ENCODE measurements at places on chromosomes 1 and 21.

DNA sequence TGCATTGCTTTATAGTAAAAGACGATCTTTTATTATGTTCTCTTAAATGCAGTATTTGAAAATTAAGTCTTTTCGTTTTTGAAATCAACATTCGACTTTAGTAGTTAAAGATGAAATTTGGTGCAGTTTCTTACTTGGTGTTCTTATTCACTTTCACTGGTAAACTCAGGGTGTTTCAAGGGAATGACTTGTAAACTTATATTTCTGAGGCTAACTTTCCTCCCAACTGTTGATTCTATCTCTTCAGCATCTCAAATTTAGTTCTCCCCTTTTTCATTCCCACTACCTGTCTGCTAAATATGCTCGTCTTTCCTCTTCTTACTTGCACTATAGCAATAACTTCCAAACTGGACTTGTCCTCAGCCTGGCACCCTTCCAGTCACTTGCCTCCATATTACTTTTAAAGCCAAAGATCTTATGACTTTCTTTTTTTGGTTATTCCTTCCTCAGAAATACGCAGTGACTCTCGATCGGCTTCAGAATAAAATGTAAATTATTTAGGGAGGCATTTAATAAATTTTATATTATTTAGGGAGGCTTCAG is 988 bp downstream of the SLC35A3 start:
- no peak for DNase-seq

- DNase-seq: no peak
Measured at GRCh38 chr1:217191441-217191840, 439.4 kb downstream of the GPATCH2 start.

DNA sequence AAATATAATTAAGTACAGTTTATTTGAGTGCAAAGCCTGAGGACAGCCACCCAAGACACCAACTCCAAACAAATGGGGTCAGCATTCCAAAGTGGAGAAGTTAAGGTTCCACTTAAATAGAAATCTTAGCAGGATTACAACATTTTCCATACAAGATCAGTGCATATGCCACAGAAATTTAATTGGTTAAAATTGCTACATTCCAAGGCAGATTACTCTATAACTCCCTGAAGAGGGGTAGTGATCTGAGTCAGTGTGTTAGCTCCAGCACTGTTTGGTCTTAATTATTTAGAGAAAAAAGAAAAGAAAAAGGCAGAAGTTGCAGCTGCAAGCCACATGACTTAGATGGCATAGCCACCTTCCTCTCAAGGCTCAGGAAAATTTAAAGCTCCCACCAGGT is 297.5 kb downstream of the HHIPL2 start:
- DNase-seq: no peak

DNA sequence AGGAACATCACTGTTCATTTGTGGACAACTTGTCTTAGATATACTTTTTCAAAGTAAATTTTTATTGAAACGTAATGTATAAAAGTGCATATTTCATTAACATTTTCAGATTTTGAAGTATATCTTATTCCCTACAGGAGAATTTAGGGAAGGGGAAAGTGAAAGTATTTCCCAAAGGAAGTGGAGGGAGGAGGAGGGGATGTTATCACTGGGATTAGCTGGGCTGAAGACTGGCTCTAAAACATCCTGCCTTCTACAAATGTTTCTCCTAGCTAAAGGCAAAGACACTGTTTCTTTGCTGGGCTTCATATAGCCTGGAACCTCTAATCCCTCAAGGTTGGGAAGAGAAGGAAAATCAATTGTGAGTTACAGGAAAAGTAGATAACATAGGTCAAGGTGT is 7.1 kb upstream of the ZNF697 start:
- DNase-seq: no peak

DNA sequence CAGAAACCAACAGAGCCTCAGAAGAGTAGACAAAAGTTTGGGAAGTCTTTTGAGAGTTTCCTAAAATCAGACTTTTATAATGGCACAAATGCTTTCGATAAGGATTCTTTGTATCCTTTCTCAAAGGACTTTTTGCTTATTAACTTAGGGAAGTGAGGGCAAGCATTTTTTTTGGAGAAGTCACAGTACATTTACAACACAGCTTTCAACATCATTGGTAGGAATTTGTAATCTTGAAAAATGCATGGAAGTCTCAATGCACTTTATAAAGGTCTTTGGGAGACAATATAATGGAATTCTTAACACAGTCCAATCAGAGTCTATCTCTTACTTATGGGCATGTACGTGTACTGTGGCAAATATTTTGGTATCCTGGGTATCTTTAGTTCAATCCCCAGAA is 325.8 kb upstream of the NR5A2 start:
- DNase-seq: no peak

- no peak for DNase-seq
Measured at GRCh38 chr1:20712215-20712577, 5.6 kb downstream of the KIF17 start.

GRCh38 chr1:64550946-64551605 is 81.1 kb downstream of the CACHD1 start:
- DNase-seq: no peak

- no peak for DNase-seq
Measured at GRCh38 chr1:151680826-151681225, 35.8 kb downstream of the CELF3 start.

GRCh38 chr1:211492511-211493132 is 660 bp upstream of the RD3 start:
- no peak for DNase-seq

- no peak for DNase-seq
Measured at GRCh38 chr1:13487143-13487868, 26.5 kb downstream of the LRRC38 start.

DNA sequence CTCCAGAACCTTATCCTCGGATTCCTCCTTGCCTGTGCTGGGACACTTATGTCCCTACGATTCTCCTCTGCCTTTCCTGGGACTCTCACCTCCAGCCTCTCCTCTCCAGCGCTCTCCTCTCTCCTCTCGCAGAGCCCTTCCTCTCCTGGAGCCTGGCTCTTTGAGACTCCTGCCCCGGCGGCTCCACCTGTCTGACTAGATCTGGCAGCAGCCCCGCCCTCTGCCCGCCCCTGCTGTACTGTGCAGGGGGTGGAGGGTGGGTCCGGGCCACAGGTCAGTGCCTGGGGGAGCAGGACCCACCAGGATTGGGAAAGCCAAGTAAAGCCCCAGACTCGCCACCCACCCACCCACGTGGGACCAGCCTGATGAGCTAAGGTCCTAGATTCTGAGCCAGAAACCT is 1.6 kb downstream of the ELOVL1 start:
- DNase-seq: no peak

DNA sequence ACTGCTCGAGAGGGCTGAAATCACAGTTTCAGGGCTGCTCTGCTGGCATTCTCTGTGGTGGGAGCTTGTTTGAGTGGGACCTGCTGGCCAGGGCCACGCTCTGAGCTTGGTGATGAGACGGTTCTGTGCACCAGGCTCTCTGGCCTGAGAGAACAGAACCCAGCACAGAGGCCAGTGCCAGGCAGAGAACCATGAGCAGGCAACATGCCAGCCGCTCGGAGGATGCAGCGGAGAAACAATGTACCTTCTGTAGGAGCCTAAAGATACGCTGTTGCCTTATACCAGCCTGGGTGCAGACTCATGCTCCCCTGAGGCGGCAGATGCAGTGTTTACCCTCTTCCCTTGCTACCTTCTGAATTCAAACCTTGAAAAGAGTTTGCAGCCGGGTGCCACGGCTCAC is 10.0 kb downstream of the C2CD2 start:
- no peak for DNase-seq

DNA sequence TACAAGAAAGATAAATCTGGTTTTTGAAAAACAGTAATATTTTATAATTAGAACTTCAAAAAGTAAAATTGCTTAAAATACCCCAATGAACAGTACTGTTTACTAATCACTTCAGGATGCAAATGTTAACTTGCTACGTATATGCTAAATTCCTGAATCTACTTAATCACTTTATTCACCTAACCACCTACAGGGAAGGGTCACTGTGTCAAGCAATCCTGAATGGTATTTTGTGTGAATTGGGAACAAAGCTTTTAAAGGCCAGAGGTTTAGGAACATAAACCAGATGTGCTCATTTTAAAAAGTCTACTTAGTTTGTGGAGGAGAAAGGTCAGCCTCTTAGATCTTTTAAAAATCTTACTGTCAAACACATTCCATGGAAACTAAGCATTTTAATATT is 1143.0 kb upstream of the ADGRL2 start:
- no peak for DNase-seq

GRCh38 chr1:97640677-97641076 is 280.2 kb downstream of the DPYD start:
- no peak for DNase-seq

GRCh38 chr1:27971674-27972073 is 11.9 kb downstream of the XKR8 start:
- no peak for DNase-seq

GRCh38 chr1:3019007-3019515 is 2.2 kb upstream of the ACTRT2 start:
- no peak for DNase-seq

DNA sequence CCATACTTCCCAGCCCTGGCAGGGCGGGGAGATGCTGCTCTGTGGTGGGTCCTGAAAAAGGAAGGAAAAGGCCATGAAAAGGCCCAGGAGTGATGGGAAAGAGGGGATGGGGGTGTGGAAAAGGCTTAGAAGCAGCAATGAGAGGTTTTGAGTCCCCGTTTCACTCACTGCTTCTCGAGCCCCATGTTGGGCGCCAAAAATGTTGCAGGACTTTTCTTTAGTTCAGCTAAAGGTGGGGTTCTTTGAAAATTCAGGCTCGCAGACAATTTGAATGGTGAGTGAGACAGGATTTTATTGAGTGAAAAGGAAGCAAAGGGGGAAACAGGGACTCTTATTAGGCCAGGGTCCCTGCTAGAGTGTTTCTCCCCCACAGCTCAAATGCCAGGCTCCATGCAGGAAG is 93.1 kb downstream of the MRPS6 start:
- DNase-seq: no peak

DNA sequence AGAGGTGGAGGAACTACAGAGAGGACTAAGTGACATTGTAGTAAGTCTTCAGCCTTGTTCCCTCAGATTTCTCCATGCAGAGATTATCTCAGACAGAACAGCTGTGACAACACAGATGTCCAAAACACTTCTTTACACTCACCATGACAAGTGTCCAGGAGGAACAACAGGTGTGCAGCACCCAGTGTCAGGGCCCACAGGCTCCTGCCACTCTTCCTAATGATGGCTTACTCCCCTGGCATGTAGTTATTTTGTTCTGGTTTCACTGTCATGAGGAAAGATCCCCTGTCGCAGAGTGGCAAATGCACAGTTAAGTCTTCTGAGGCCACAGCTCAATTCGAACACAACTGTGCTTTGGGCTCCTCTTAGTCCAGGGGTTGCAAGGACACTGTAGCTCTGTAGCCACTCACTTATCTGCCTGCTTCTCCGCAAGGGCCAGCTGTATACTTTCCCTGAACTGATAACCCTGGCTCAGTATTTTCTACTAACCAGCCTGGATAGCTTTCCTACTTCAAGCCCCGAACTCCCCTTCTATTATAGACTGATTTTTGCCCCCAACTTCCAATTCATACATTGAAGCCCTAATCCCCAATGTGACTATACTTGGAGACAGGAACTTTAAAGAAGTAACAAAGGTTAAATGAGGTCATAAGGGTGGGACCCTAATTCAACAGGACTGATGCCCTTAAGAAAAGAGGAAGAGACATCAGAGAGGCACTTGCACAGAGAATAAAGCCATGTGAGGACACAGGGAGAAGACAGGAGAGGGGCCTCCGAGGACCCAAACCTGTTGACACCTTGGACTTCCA is 11.1 kb downstream of the PDZK1 start:
- DNase-seq: no peak

- DNase-seq: no peak
Measured at GRCh38 chr1:246609632-246610031, 43.4 kb downstream of the CNST start.

GRCh38 chr1:80656641-80657040 is 1144.1 kb upstream of the ADGRL2 start:
- no peak for DNase-seq

GRCh38 chr1:84985365-84985764 is 11.5 kb downstream of the MCOLN2 start:
- DNase-seq: no peak

- DNase-seq: no peak
Measured at GRCh38 chr1:221774054-221774842, 32.4 kb upstream of the DUSP10 start.

DNA sequence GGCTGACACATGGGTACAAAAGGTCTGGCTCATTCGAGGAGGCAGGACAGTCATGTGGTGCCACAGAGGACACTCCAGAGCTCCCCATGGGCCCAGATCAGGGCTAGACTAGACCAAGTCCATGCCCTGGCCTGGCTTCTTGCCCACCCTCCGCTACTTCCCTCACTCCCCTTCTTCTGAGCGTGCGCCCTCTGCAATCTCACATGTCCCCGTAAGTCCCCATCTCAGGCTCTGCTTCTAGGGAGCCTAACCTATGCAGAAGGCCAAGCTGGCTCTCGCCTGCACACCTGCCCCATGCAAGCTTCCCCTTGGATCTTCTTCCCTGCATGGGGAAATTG is 553.6 kb downstream of the PTPRU start:
- DNase-seq: no peak

DNA sequence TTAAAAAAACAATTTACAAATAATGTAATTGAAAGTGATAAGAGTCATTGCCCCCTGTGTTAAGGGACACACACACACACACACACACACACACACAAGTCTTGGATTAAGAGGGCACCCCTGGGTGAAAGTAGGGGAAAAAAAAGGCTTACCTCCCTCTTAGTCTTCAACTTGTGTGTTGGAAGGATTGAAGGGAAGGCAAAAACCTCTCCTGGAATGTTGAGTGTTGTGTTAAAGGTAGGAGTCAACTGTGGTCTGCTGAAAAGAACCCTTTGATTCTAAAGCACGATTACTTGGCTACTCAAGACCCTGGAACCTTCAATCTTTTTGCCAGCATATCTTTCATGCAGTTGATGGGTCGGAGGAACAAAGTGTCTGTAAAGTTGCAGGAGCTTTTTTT is 6.4 kb downstream of the PBX1 start:
- DNase-seq: no peak

DNA sequence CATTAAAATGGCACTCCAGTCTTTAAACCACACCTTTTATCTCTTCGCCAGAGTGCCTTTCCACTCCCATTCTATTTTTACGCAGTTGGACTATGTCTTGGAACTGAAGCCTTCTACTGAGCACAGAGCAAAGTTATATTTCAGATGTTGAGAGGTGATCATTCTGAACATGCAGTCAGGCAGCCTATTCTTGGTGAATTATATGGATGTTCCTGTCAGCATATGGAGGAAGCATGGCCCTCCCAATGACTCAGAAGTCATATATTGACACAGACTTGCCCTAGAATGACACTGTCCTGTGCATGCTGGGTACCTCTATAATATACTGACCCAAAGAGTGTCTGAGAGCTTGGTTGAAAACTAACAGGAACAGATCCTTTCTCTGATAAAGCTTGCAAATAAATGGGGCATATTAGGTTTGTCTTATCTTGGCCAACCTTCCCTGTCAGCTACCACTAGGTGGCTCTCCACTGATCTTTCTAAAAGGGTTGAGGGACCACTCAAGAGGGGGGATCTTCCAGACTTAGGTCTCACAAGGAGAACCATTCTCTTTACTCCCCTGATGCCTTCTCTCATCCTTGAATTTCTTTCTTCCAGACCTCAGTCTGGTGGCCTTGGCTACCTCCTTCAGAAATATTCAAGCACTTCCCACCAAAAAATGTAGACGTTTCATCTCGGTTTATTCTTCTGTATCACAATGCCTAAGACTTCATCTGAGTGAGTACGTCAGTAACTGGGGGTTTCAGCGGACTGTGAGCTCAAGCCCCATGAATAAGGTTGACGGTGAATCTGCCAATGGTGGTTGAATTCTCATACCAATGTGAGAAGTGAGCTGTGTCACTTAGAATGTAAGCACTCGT is 11.8 kb upstream of the ALG14 start:
- no peak for DNase-seq

GRCh38 chr21:45404730-45405270 is at the start of gene COL18A1:
TSS of gene COL18A1 (plus strand) at chr21:45405165. CDS start at chr21:45405231, 66 bp downstream.
- DNase-seq: no peak

Measured in activated CD8-positive, alpha-beta memory T cell treated with anti-CD3 and anti-CD28 coated beads for 48 hours (primary cell).